ENCODE measurements at places on chromosomes 3 and 15.

DNA sequence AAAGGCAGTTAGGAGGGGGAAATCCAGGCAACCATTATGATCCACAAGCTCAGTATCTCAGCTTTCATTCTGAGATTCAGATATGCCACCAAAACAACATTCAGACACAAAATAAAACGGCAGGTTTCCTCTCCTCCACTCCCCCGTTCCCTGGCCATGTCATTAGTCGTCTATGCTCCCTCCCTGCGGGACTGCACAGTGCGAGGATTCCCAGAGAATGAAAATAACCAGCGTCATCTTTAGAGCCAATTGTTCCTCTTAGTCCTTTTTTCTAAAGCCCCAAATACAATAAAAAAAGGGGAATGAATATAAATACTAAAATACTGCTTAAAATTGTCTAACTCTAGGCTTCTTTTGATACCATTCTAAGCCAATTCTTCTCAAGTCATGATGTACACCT is 7.8 kb upstream of the SLCO3A1 start:
- DNase-seq: no peak

GRCh38 chr3:5312290-5312689 is 124.8 kb downstream of the EDEM1 start:
- no peak for DNase-seq

GRCh38 chr3:128133273-128133883 is 9.8 kb upstream of the RUVBL1 start:
- no peak for DNase-seq

DNA sequence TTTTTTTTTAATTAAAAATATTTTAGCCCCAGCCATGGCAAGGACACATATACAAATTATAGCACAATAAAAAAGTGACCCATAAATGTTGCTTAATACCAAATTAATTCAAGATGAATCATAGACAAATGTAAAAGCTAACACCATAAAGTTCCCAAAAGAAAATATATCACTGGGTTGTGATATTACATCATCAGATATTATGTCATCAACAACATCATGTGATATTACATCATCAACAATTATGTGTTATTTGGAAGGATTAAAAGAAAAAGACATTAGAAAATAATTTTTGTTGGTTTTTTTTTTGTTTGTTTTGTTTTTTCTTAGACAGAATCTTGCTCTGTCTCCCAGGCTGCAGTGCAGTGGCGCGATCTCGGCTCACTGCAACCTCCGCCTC is 34.5 kb upstream of the ABHD10 start:
- no peak for DNase-seq

- no peak for DNase-seq
Measured at GRCh38 chr15:78685159-78685921, 44.3 kb upstream of the CHRNB4 start.

- DNase-seq: no peak
Measured at GRCh38 chr3:184155644-184156521, 706 bp downstream of the DVL3 start.

GRCh38 chr15:61173899-61174689 is 55.0 kb downstream of the RORA start:
- DNase-seq: no peak

GRCh38 chr3:153903430-153903829 is 217.8 kb upstream of the ARHGEF26 start:
- no peak for DNase-seq

DNA sequence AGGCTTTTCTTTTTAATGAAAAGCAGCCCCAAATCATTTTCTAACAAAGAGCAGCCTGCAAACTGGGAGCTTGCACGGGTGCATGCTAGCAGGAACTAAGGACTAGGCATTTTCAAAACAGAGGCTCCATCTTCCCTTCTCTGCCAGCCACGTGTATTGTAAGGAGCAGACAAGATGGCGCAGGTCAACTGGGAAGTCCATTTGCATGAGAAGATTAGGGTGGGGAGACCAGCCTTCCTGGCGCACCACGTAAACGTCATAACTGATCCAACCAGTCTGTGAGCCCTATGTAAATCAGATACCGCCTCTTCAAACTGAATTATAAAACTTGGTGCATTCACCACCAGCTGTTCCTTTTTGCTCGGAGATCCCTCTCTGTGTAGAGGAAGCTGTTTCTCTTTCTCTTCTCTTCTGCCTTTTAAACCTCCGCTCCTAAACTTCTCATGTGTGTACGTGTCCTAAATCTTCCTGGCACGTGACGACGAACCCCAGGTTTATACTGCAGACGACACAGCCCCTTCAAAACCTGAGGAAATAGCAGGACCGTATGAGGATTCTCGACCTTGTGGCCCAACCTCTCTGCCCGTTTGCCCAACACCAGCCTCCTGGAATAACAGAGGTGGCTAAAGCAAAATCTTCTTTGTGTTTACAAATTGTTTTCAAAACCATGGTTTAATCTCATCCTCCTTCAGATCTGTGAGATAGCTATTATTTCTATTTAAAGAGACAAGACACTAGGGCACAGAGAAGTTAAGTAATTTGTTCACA is 26.4 kb upstream of the SLC30A4 start:
- no peak for DNase-seq
